A549 treated with DMSO at 1 μM for 4 hours (cell line): ENCODE measurements at places on chromosomes 16 and 17. TPM values are rescaled to one million over a fixed set of nuclear protein-coding genes. Genes with fewer than 3 reads are reported as not detected.

The TBX2 gene
- total RNA-seq: 6.0 to 8.7 TPM (median 7.6 TPM) in 5 replicates

The SRL gene
- 0.03 TPM in 1 of 5 replicates, not detected in the others for total RNA-seq

The PRSS27 gene
- total RNA-seq: 1.00 to 1.2 TPM (median 1.1 TPM) in 5 replicates

The CAPN15 gene
- total RNA-seq: 53.0 to 84.9 TPM (median 71.0 TPM) in 5 replicates

The SLC12A3 gene
- 0.02 TPM in 2 of 5 replicates, not detected in the others for total RNA-seq

The SLC38A8 gene
- not detected in 5 replicates for total RNA-seq

The ANKS3 gene
- 20.8 to 27.7 TPM (median 26.1 TPM) in 5 replicates for total RNA-seq

The MRPL12 gene
- total RNA-seq: 202 to 324 TPM (median 283 TPM) in 5 replicates

The PSMB3 gene
- 371 to 441 TPM (median 418 TPM) in 5 replicates for total RNA-seq

The GNG13 gene
- not detected in 5 replicates for total RNA-seq

The LLGL2 gene
- 21.4 to 28.2 TPM (median 25.4 TPM) in 5 replicates for total RNA-seq

The G6PC1 gene
- total RNA-seq: not detected in 5 replicates

The RBFOX1 gene
- not detected in 5 replicates for total RNA-seq

The KRT24 gene
- total RNA-seq: not detected in 5 replicates

The BCAR1 gene
- 67.4 to 94.3 TPM (median 76.5 TPM) in 5 replicates for total RNA-seq

The HP gene
- total RNA-seq: not detected in 5 replicates

The SHISA9 gene
- total RNA-seq: 0.06 to 0.11 TPM (median 0.07 TPM) in 4 of 5 replicates, not detected in the other

The SBK1 gene
- total RNA-seq: 0.13 to 0.36 TPM (median 0.32 TPM) in 5 replicates

The MT1H gene
- not detected in 5 replicates for total RNA-seq

The PRR29 gene
- 0.52 to 0.95 TPM (median 0.70 TPM) in 5 replicates for total RNA-seq

The TEX14 gene
- total RNA-seq: 0.08 to 0.14 TPM (median 0.10 TPM) in 4 of 5 replicates, not detected in the other

The NPIPA2 gene
- 0.39 to 2.0 TPM (median 1.1 TPM) in 5 replicates for total RNA-seq

The MT1M gene
- not detected in 5 replicates for total RNA-seq

The ENPP7 gene
- not detected in 5 replicates for total RNA-seq

The ZNF205 gene
- 10.9 to 15.0 TPM (median 12.1 TPM) in 5 replicates for total RNA-seq

The HBZ gene
- total RNA-seq: 0.12 to 0.26 TPM (median 0.19 TPM) in 3 of 5 replicates, not detected in the others

The TSNAXIP1 gene
- total RNA-seq: 0.32 to 0.56 TPM (median 0.47 TPM) in 5 replicates

The SLFN14 gene
- not detected in 5 replicates for total RNA-seq

The SULT1A2 gene
- total RNA-seq: 0.09 to 0.22 TPM (median 0.15 TPM) in 3 of 5 replicates, not detected in the others
